ENCODE measurements at places on chromosomes 3 and 15.
A peak's percentile ranks its signal among the peaks of the same experiment; 100 is the strongest.

DNA sequence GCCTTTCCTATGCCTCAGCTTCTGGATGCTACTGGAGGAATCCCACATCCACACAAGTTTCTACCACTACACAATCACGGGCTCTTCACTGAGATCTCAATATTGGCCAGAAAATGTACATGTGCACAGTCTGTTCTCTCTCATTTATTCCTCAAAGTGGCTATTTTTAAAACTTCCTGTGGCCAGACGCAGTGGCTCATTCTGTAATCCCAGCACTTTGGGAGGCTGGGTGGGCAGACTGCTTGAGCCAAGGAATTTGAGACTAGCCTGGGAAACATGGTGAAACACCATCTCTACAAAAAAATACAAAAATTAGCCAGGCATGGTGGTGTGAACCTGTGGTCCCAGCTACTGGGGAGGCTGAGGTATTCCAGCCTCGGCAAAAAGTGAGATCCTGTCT, 91.4 kb upstream of the PRTG start:
- DNase-seq: no peak

DNA sequence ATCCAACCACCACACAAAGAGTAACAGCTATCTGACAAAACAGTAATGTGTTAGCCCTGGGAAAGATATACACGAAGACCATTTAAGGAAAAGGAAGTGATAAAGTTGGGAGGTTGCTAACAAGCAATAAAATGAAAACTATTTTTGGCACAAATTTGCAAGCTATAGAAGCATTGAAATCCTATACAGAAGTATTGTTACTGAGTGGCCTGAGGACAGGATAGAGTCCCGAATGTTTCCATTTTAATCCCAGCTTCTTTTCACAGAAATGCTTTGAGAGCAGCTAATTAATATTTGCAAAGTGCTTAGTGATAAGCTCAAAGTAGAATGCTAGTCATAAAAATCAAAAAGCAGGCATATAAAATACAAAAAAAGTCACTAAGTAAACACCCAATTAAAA, 51.5 kb downstream of the RAD18 start:
- no peak for DNase-seq

GRCh38 chr15:68500363-68501258, 68.6 kb upstream of the ITGA11 start:
- no peak for DNase-seq

DNA sequence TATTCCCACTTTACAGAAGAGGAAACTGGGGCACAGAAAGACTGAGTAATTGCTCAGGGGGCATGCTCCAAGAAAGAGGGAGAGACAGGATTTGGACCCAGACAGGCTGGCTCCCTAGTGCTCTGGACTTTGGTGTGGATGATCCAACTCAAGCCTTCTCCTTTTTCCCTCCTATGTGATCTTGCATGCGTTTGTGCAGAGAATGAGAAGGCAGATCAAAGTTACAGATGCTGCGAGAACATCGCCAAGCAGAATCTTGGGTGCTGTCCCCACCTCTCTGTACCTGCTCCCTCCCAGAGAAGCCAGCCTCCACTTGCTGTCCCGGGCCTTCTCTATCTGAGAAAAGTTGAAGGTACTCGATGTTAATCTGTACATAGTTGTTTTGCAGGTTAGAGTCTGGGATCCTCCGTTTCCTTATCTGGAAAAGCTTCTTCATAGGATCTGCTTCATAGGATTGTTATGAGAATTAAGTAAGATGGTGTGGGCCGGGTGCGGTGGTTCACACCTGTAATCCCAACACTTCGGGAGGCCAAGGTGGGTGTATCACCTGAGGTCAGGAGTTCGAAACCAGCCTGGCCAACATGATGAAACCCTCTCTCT, 10.2 kb downstream of the GNB5 start:
- DNase-seq: no peak

- peak; percentile 80 for DNase-seq
These were observed 28.3 kb upstream of the MASP1 start for GRCh38 chr3:187319699-187320302.

DNA sequence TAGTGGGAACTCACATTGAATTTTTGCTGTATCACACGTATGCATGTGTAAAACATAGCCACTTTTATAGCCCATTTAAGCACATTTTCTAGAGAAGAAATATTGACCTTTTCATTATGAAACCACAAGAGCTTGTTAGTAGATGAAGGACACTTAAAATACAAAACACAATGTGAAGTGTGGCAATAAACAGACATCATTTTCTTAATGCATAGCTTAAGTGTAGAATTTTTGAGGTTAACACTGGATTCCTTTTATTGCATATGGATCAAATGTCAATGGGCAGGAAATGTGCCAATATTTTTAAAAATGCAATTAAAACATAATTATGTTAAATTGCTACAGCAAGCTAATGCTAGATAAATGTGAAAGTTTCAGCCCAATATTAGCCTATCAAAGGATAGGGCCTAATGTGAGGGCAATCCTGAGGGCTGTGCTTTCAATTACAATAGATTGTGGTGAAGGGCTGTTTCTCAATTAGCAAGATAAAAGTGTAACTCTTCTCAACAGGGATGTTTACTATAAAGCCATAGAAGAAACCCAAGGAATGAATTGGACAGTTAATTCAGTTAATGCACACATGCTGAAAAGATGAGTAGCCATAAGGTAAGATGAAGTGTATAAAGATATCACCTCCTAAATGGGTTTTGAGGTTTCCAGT, 489.0 kb upstream of the CDIN1 start:
- DNase-seq: no peak

GRCh38 chr3:109927161-109927560, 589.8 kb upstream of the DPPA4 start:
- peak; percentile 99 for DNase-seq
